ENCODE measurements at places on chromosomes 6 and 20. TPM values are rescaled to one million over a fixed set of nuclear protein-coding genes. Genes with fewer than 3 reads are reported as not detected.
A peak's percentile ranks its signal among the peaks of the same experiment; 100 is the strongest.

DNA sequence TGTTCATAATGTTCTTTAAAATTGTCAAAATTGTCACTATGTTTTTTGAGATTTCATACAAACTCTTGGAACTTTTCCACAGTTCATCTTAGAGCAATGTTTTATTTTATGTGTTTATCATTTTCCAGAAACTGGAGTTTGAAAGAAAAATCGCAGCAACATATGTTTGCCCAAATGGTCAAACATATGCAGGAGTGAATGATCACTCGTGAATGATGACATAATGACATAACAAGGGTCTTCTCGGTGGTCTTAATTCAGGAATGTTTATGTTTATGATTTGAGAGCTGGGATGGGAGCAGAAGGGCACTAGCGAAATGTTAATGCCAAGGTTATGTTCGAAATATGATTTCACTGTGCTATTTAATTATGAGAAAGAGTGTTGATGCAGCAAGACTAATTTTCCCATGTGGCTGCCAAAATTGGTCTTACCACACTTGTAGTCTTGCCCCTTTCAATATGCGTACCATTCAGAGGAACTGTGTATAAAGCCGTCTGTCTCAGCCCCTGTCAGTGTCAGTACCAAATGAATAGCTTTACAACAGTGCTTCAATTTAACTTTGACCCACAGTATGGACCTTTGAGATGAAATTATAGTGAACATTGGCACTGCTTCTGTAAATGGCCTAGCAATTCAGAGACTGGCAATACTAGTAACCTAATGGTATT lies 152.3 kb downstream of the CARMIL1 start:
- no peak for DNase-seq

GRCh38 chr6:168152306-168152963 lies 73.4 kb upstream of the FRMD1 start:
- peak; percentile 48 for DNase-seq

GRCh38 chr6:163487606-163488005 lies 73.1 kb downstream of the QKI start:
- DNase-seq = no peak

- DNase-seq = no peak
These were observed 16.3 kb downstream of the PKIG start for GRCh38 chr20:44598423-44599305.

DNA sequence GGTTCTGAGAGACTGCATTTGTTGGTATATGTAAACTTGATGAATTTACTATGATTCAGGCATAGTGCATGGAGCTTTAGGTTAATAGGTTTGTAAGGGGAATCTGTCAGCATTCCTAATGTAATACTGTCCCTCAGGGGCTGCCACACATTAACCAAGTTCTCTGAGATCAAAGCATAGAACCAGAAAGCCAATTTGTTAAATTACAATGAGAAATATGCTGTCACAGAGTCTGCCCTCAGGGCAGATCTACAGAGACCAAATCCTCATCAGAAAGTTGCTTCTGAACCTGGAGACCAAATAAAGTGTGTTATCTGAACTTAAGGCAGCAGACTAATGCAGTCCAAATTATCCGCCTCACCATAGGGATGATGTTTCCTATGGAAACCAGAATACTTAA lies 250.8 kb upstream of the HTR1E start:
- DNase-seq = no peak

DNA sequence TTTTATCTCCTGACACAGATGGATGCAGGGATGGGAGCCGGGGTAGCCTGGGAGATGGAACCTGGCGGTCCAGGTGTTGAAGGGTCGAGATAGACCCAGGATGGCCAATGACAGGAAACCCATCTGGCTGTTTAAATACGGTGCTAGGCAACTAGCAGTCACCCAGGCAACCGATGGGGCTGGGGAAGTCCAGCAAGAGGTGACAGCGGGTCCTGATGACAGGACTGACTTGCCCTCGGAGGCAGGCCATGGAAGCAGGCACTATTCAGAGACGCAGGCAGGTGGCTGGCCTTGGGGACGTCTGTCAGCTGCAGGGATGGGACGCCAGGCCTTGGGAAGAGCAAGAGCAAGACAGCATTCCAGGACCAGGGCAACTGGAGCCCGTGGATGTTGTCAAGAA lies 135.4 kb upstream of the RALGAPA2 start:
- DNase-seq = no peak

The BTN1A1 gene
- not detected for total RNA-seq

The SLCO4A1 gene
- 82.8 TPM for total RNA-seq

DNA sequence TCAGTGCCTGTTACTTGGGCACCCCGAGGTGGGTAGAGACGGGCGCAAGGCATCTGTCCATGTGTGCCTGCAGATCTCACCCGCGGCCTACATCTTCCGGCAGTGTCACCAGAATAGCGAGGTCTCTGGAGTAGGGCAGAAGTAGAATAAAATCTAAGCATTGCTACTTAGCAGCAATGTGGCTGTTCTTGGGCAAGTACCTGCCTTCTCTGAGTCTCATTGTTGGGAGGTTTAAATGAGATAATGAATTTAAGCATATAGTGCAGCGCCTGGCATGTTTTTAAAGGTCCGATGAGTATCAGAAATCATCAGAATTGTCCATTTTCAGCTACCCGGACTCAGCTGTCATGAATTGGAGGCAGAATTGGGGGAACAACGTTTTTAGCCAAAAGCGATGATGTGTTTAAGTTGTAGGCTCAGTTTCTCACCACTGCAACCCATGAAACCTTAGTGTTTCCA lies 800 bp downstream of the ABCC10 start:
- no peak for DNase-seq

DNA sequence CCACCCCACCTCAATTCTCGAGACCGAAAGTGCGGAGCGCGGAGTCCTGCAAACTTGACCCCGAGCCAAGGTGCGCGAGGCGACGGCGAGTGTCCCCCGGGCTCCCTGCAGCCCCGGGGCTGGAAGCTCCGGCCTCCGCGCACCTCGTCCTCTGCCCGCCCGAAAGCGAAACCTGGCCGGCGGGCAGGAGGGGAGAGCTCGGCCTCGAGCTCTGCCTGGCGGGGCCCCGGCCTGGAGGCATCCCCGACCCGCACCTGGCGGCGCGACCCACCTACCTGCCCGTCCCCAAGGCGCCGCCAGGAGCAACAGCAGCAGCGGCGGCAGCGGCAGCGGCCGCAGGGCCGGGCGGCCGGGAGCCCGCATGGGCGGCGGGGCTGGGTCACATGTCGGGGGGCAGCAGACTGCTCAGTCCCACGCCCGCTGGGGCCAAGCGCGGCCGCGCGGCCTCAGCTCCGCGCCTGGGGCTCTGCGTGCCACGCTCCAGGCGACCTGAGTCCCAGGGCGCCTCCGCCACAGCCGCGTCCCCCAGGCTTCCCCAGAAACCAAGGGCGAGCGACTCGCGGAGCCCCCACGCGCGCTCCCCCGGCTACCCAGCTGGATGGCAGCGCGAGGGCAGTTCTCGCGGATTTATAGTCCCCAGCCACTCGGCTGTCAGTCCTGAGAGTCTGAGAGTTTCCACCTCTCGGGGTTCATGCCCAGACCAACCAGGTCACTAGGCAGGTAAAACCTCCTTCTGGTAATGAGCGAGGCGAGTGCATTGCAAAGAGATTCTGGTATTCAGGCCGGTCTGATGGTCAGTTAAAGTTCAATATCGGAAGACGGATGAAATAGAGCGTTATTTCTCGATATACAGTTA lies at the start of gene IL20RA:
TSS of gene IL20RA (minus strand) at position 600 of the 856 bp plus-strand sequence. CDS start at position 363, 237 bp downstream.
- peak; percentile 89 for DNase-seq

DNA sequence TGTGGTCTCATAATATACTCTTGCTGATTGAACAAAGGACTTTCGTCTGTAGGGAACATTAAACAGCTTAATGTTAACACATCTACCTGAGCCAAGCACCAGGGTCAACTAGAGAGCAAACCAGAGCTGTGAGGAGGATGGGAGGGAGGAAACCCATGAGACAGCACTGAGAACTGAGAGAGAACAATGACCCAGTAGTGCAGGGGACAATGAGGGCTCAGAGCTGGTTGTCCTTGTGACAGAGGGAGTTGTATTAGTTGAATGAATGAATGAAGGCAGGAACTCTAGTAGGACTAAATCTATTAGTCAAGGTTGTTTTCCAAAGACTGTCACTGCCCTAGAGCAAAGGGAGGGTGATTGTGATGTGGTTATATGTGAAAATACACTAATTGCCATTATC lies 28.2 kb upstream of the GSTA4 start:
- DNase-seq = no peak

DNA sequence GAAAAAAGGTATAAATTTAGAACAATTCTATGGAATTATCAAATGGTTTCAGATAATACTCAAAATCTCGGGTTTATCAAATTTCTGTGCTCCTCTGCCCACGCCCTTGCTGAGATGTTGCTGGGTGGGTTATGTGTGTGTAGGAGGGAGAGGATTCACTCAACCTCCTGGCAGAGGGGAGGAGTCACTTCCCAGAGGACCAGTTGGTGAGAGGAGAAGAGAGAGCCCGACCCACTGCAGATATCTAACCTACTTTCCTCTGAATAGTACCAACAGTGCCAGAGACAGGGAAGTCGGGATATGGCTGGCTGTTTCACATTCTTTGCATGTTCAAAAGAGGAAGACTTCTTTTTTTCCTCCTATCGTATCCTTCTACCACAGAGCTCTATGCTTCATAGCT lies 187.1 kb upstream of the MAN1A1 start:
- DNase-seq = no peak

The LINC00237 gene
- not detected for total RNA-seq

DNA sequence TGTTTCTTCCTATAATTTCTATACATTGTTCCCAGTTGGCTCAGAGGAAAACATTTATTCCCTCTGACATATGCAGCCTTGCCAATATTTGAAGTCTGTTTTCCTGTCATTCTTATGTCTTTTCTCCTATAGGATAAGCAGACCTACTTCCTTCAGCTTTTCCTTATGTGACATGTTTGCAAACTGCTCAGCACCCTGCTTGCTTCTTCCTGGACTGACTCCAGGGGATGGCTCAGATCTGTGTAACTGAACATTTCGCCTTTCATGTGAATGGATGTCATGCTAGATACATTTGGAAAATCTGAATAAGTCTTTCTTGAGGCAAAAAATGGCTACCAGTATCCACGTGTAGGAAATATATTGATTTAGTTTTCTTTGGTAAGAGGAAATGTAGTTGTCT lies 113.2 kb downstream of the CARMIL1 start:
- no peak for DNase-seq

The EMILIN3 gene
- total RNA-seq = 7.8 TPM

- DNase-seq = no peak
These were observed 23.9 kb upstream of the TINAG start for GRCh38 chr6:54284161-54284860.

DNA sequence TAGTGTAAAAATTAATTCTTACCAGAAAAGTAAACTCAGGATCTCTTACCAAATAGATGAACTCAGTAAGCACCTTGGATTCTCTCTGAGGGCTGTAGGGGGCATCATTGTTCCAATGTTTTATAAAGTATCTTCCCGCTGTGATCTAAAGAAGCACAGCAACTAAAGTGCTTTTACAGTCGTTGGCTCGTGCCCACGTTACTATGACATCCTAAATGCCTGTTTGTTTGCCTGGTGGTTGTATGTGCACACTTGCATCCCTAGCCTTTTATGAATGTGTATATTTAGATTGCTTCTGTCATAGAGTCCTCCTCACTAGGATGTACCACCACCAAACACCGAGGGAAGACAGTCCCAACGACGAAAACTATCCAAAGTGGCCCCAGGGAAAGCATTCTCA lies 34.5 kb downstream of the SLX4IP start:
- peak; percentile 68 for DNase-seq

The FGD2 gene
- 2.7 TPM for total RNA-seq

The THBS2 gene
- total RNA-seq = 72.1 TPM

DNA sequence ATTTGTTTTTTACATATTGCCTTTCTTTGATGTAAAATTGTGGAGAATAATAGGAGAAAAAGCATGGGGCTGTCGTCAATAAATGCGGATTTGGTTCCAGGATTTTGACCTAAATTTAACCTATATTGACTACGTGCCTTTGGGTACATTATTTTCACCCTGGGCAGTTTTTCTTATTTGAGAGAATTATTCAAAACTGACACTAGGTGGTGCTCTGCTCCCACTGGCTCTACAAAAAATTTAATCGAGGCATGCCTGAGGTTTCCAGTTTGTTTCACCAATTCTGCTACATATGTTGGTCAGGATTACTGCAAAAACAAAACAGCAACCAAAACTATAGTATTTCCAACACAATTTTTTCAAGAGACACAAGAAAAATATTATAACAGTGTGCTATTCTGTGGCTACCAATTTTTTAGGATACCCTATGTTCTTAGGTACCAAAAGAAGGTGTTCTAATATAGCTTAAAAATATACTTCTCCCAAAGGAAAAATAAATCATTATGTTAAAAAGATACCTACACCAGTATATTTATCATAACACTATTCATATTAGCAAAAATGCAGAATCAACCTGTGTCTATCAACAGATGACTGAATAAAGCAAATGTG lies 48.6 kb upstream of the FABP7 start:
- DNase-seq = no peak

The TFAP2D gene
- total RNA-seq = not detected

DNA sequence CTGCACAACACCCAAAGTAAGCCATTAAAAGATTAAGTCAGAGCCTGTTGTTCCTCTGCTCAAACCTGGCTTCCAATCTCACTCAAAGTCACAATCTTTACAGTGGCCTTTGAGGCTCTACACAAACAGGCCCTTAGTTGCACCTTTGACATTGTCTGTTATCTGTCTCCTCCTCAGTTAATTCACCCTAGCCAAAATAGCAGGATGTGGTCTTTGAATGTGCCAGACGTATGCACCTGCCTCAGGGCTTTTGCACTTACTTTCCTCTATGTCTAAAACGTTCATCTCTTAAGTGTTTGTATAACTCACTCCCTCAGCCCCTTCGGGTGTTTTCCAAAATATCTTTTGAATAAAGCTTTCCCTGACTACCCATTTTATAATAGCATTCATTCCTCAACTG lies 107.7 kb downstream of the EYA4 start:
- no peak for DNase-seq

DNA sequence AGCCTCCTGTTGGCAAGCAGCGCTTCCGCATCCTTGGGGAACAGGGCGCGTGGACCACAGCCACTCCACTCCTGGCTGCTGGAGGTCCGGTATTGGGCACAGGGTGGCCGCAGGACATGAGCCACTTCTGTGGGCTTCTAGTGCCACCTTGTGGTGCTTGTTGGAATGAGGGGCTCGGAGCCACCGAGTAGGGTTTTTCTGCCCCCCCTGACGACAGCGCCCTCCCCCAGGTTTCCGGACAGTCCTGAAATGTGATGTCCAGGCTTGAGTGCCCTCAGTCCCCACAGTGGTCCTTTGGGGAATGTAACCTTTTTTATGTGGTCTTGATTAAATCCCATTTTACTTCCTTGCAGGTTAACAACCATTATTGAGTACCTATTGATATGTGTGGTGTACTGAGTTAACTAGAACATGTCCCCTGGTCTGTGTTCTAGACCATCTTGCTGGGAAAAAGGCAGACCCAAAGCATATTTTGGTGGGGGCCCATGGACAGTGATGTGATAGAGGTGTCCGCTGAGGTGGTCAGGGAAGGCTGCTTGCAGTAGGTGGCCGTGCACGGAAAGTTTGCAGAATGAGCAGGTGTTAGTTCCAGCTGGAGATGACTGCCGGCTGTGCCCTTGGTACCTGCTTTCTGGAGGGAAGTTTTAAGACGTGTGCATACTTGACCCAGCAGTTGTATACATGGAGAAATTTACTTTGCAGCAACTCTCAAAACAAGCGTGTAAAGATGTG lies 70.0 kb downstream of the PTPN1 start:
- peak; percentile 92 for DNase-seq

The SESN1 gene
- total RNA-seq = 47.9 TPM

The CDH26 gene
- total RNA-seq = 10.6 TPM

GRCh38 chr20:14957402-14957801 lies 620.0 kb upstream of the FLRT3 start:
- DNase-seq = no peak

Measured in lower leg skin (tissue), 4 donors.